ENCODE measurements at places on chromosomes 1 and 21.
A peak's percentile ranks its signal among the peaks of the same experiment; 100 is the strongest.

- DNase-seq: no peak
Observed at GRCh38 chr1:246281195-246281594, 225.9 kb downstream of the SMYD3 start.

DNA sequence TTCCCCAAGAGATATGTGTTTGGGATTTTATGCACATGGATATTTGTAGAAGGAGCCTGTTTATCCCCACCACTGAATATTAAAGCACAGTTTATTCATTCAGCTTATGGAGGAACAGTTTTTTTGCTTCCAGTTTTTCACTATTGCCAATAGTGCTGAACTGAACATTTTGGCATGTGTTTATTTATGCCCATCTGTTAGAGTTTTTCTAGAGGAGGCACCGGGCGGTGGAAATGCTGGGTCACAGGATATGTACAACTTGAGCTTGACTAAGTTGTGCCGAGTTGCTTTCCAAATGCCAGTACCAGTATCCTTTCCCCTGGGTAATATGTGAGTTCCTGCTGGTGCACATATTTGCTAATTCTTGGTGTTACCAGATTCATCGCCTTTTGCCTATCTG, 111.3 kb downstream of the GREM2 start:
- no peak for DNase-seq

DNA sequence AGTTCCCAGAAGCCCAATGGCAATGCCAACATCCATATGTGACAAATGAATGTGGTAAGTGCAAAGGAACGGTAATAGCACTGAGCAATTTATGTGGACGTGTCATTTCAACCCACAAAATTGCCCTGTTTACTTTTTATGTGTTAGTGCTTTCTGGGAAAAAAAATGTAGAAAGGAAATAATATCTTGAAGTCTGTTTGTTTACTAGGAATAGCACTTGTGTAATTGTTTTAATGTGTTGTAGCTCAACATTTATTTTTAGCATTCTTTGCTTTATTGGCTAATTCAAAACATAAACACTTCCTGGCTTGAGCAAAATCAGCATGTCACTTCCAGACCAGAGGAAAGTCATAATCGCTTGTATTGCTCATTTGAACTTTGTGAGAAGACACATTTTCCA, 224.8 kb upstream of the KCNK2 start:
- no peak for DNase-seq

DNA sequence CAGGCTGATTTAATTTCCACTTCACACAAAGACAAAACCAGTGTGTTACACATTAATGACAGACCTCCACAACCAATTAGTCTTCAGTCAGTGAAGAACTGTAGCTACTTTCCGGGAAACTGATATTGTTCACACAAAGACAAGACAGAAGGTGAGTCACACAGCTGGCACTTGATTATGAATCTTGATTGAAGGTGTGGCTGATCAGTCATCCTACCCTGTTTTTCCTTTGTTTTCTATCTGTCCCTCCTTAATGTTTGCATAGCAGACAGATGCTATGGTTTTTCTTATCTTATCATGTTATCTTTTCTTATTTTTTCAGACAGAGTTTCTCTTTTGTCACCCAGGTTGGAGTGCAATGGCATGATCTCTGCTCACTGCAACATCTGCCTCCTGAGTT, 185.1 kb upstream of the GREM2 start:
- DNase-seq: no peak

DNA sequence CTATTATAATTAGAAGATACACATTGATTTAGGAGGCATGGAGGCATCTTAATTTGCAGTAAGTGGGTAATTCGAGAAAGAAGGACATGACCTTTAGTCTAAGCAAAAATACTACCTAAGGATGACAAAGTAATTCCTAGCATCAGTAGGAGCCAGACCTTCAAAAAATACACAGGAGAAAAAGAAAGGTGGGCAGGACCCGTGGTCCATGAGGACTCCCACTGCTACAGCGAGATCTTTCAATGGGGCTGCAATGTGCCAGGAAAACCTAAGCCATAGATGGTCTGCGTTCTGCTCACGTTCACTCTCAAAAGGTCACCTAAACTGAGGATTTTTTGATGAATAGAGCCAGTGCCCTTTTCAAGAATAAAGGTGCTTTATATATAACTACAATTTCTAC, 10.6 kb upstream of the EXO1 start:
- DNase-seq: no peak

GRCh38 chr21:35850542-35851103, 209.7 kb downstream of the SETD4 start:
- DNase-seq: no peak

DNA sequence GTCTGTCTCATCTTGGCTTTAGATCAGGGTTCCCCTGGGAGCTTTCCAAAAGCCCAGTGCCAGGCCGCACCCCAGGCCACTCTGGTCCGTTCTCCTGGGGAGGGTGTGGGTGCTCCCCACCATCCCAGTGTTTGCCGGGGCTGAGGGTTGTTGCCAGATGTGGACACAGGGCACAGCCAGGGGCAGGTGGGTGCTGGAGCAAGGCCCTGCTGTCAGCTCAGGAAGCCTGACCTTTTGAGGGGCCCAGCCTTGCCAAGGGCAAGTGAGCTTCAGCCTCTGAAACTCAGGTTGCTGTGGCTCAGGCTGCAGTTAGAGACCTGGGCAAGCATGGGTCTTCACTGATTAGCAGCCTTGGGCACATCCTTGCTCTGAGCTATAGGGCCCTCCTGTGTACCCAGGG, 22.8 kb upstream of the ZBTB21 start:
- no peak for DNase-seq

DNA sequence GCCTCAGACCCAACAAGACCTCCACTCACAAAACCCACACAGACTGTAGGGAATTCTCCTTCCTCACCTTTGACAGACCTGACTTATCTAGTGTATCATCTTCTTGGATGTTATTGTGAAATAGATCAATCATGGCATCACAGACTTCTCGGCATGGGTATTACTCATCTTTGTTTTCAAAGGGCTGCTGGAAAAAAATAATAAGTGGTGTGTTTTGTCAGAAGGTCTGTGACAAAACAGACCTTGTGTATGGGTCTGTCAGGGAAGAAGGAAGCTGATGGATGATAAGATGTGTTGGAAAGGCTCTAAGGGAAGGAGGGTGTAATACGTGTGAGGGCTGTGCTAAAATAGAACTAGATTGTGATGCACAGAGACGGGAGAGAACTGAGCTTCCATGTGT, 13.9 kb upstream of the S100A7 start:
- DNase-seq: no peak

DNA sequence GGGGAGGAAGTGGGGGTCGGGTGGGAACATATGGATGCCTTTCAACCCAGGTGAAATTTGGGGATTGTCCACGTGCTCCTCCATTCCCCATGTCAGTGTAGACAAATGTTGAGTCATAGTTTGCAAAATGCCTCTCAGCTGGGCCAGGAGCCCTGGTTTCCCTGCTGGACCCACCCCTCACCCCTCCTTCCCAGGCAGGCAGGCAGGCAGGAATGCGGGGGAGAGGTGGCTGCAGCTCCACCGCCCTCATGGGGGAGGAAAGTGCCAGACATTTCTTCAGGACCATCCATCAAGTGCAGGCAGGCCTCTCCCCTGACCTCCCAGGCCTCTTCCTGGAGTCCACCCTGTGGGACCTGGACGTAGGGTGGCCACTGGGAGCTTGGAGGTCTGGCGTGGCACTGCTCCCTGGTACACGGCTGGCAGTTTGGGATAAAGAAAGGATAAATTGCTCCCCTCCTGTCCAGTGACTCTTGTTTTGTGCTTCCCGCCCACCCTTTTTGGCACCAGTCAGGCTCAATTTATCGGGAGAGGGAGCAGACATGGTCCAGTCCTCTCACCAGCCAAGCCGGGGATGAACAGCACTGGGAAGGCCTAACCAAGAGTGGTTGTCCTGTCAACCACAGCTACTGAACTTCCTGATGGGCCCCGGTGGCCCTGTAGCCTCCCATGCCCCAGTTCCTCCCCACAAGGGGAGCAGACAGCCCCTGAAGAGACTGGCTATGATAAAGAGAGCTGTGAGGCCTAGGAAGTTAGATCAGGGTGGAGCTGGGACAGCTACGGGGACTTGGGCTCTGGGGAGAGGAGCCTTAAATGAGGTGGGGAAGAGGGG, 18.9 kb downstream of the NPR1 start:
- no peak for DNase-seq

GRCh38 chr1:62725255-62725654, 37.1 kb upstream of the DOCK7 start:
- DNase-seq: no peak

- DNase-seq: no peak
Observed at GRCh38 chr1:183634429-183635065, 1.0 kb downstream of the ARPC5 start.

DNA sequence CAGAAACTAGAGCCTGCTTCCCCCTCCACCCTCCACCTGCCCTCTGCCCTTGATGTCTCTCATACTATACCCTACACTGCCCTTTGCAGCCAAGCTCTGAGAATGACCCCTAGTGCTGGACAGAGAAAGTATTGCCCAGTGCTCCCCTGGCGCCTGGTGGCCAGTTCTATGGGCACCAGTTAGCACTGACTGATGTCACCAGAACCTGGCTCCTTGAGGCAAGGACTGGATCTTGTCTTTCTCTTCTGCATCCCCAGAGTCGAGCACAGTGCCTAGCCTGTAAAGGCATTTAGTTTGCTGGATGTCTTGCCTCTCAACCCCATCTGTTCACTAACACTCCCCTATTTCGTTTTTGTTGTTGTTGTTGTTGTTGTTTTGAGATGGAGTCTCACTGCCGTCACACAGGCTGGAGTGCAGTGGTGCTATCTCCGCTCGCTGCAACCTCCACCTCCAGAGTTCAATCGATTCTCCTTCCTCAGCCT, 5.9 kb downstream of the PHLDA3 start:
- DNase-seq: peak; percentile 27

DNA sequence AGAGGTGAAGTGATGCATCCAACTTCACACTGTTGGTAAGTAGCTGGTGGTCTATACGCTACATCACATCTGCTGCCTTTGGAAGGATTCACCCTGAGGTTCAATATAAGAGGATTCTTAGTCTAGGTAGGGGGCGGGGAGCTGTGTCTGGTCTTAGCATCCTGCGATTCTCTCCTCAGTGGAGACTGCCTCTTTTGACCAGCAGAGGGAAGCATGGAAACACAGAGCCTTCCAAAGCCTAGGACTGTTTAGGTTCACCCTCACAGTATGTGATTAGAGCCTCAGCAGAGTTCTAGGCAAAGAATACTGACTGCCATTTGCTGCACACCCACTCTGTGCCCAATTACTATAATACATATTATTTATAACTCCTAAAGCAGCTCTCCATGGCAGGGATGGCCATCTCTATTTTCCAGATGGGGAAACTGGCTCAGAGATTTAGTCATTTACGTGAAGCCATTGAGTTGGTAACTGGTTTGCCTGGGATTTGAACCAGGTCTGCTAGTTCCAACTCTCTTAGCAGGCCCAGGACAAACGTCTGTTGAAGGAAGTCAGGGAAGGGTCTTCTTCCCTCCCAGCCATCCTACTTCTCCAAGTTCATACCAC, 28.9 kb upstream of the EFCAB14 start:
- peak; percentile 2 for DNase-seq

DNA sequence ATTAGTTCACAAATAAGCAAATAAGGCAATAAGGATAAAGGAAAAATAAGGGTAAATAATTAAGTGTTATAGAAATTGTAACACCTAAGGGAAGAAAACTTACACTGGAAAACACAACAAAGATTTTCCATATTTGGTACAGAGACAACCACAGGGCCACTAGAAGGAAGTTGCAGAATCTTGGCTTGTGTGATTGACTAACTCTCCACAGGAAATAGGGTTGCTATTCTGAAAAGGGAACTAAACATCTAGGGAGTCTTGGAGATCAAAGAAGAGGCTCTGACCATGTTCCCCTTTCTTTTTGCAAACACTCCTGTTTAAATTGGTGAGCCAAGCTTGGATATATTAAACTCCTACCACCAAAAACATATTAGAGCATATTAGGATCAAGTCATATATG, 59.1 kb downstream of the APCS start:
- no peak for DNase-seq

DNA sequence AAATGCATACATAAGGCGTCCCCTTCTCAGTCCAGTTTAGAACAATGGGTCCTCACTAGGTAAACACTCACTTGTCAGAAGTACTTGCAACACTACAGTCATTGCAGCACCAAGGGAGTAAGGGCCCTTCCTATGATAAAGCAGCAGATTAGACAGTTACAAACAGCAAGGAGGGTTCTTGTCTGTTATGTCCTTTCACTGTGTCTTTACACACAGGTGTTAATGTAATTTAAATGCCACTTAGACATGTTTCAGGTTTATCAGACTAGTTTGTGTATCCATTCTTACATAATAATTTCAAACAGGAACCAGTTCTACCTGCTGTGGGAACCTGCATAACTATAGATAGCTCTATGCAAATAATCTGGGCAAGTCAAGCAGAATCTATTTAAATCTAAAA, 105.6 kb upstream of the USH2A start:
- DNase-seq: no peak

GRCh38 chr1:231584117-231584516, 42.5 kb upstream of the DISC1 start:
- no peak for DNase-seq

- no peak for DNase-seq
Observed at GRCh38 chr1:244675167-244675566, 22.2 kb downstream of the DESI2 start.

GRCh38 chr1:225509770-225510169, 81.9 kb upstream of the LBR start:
- DNase-seq: no peak

- no peak for DNase-seq
Observed at GRCh38 chr1:192726820-192727504, 81.9 kb upstream of the RGS2 start.

- no peak for DNase-seq
Observed at GRCh38 chr1:62308606-62309005, 10.6 kb downstream of the KANK4 start.

GRCh38 chr1:162578071-162578700, 16.7 kb downstream of the UAP1 start:
- DNase-seq: no peak

- DNase-seq: no peak
Observed at GRCh38 chr1:157483635-157484034, 68.7 kb downstream of the FCRL5 start.

DNA sequence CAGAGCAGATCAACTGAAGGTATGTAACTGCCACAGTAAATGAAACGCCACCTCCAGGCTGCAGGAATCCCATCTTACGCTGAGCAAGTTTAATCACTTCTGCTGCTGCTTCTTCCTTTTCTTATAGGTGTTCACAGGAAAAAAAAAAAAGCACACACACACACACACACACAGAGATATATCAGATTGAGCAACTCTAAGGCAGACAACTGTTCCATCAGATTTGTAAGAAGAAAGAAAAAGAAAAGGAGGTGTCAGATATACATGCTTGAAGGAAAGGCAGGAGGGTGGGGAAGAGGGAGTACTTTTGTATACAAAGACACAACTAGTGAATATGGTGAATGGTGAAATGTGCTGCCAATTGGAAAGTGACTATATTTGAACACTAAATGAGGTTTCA, 28.6 kb downstream of the DSTYK start:
- no peak for DNase-seq

GRCh38 chr1:210347112-210347511, 18.4 kb downstream of the HHAT start:
- DNase-seq: no peak

All from substantia nigra (tissue), 51 donors.